Astrocyte of the hippocampus (primary cell): ENCODE measurements at places on chromosomes 12 and 14.

DNA sequence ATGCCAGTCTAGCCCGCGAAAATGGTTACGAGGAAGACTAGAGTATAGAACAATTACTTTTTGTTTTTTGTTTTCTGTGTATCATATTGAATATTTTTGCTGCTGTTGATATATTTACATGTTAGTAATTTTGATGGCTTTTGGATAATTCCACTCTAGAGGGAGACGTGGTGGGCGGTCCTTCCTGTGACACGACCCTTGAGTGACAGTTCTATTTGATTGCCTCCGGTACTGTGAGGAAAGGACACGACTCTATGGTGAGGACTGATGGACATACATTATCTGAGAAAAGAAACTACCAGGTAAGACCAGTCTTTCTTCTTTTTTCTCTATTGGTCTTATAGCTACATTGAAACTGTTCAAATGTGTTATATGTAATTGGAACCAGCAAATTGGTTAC lies 34.7 kb downstream of the CNOT2 start:
- no peak for DNase-seq

GRCh38 chr12:52222692-52223091 lies 10.4 kb upstream of the KRT7 start:
- DNase-seq, result no peak

DNA sequence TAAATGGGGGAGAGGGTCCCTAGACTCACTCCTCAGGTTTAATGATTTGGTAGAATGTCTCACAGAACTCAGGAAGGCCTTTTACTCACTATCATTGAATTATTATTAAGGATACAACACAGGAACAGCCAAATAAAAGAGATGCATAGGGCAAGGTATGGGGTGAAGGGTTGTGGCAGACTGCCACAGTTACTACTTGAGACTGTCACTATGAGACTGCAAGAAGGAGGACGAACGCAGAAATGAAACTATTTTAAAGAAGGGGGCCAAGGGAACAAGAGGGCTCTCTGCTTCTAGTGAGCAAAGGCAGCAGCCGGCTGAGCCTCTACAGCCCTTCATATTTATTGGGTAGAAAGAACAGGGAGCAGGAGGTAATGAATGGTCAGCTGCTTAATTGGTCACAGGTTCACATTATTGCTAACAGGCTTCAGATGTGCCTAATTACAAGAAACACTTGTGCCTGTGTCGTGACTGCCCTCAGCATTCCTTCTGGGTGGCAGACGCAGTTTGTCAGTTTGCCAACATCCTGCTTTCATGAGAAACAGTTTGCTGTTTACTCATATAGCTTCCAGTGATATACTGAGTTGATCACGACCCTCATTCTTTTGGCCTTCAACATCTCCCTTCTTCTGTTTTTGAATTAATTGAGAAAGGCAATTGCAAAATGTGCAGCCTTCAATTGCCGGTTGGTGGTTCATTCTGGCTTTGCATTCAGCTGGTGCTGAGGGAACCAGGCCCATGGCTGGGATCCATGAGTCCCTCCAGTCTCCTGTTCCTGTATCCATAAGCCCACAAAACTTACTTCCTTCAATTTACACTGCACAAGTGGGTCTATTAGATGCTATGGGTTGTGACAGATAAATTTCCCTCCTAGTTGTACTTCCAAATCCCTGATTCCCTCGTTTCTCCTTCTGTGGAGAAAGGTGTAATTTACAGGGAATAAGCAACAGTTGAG lies 82.8 kb upstream of the PLEKHG7 start:
- DNase-seq, result peak; percentile 41

DNA sequence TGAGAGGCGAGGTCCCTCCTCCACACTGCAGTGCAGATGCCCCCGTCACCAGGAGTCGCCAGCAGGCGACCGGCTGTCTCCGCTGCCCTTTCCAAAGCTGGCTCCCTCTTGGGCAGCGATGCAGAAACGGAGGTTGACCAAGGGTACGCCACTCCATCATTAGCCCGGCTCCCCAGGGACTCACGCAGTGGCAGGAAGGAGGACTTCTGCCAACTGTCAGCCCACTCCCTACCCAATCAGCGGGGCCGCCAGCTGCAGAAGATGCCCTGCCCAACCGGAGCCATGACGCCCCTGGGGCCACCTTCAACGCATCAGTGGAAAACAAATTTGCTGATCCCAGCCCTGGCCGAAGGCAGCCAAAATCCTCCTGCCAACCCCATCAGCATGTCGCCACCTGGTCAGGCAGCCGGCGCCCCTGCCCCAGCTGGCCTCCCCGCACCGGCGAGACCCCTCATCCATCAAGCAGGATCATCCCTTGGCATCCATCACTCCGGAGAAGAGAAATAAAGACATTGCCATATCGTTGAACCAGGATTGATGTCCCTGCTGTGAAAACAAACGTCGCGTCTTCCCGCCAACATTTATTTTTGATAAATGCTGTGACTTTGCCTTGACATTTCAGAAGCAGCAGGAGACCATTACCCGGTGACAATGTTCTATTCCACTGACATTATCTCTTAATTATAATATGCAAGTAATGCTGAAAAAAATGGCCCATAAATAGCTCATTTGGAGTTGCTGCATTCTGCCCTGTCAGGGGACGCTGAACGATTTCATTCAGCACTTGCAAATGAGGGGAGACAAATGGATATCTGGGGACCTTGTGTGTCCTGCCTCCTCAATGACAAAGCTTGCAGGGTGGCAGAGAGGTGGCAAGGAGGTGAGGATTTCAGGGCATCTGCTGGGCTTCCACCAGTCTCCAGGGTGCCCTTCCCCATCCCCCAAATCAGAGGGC lies 105.1 kb downstream of the SCARB1 start:
- DNase-seq, result no peak

- DNase-seq, result no peak
Observed at GRCh38 chr14:63713058-63713457, 14.8 kb downstream of the SGPP1 start.

DNA sequence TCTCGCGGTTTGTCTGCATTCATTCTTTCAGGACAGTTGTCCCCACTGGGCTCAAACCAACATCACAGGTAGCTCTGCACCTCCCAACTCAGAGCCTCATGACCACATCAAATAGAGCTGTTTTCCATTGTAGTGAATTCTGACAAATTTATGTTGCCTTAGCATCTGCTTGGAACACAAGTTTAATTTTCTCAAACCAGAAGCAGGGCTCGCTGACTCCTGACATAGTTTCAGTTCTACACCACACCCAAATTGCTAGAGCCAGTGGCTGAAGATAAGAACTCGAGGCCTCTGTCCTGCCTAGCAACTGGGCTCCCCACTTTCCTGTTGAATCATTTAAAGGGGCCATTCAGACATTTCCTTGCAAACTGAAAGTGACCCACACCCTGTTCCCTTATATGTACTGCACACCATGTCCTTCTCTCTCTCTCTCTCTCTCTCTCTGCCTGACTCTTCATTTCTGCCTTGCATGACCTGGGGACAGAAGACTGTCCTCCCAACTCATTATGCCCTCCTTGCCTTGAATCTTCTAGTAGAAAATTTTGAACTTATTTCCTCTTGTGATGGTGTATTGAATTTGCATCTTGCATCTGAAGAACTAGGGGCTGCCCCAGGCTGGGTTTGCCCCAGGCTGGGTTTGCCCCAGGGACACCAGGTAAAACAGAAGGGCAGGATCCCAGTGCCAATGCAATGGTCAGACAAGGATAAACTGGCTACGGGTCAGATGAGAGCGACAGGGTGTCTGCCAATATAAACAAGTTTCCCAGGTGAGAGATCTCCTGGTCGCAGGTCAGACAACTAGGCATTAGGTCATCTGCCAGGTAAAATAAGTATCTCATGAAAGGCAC lies 9.7 kb upstream of the WSCD2 start:
- no peak for DNase-seq

- no peak for DNase-seq
Observed at GRCh38 chr12:56884421-56884820, 49.8 kb downstream of the SDR9C7 start.

- DNase-seq, result peak; percentile 29
Observed at GRCh38 chr12:68042212-68042699, 53.0 kb downstream of the IFNG-AS1 start.

- DNase-seq, result peak; percentile 2
Observed at GRCh38 chr14:28902930-28903329, 136.3 kb downstream of the FOXG1 start.

GRCh38 chr12:108788076-108788782 lies 56.9 kb upstream of the CORO1C start:
- no peak for DNase-seq

DNA sequence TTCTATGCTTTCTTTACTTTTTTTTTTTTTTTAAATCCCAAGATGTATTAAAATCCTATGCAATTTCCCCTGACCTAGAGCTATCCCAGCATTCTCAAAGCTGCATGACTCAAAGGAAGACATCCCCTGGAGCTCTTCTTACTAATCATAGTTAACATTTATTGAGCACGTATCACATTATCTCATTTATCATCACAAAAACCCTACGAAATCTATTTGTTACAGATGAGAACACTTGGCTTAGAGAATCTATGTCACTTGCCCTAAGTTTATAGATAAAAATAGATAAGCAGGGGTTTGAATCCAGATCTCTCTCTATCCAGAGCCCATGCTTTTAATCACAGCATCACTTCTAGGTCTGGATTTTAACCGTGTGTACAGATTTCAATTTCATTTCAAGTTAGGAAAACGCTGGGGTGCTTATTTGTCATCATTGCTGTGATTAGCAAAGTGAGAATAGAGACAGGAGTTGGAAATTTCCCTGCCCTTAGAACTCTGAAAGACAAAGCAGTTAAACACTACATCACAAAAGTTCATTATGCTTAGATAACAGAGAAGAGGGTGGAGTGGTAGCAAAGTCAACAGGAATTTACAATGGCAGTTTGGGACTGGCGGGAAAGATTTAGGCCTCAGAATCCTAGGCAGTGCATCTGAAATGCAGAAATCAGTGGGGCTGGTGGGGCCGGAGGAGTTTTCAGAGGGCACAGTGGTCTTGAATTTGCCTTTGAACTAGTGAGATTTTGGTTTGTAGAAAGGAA lies 177.7 kb upstream of the FRMD6 start:
- no peak for DNase-seq

DNA sequence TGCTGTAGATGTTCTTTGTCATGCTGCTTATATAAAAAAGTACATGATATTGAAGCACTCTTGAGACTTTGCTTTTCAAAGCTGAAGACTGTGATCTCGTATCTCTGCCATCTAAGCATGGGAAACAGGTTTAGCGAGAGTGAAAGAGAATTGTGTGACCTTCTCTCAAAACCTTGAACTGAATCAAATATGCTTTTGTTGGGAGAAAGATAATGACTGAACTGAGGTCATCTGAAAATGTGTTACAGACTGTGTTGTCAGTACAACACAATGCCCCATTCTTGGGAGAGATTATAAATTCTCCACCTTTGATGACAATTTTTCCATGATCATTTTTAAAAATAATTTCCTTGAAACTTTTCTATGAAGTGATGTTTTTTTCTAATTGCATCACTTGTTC lies 272.1 kb upstream of the SEL1L start:
- DNase-seq, result no peak

- DNase-seq, result no peak
Observed at GRCh38 chr12:47038270-47038748, 41.1 kb upstream of the PCED1B start.

DNA sequence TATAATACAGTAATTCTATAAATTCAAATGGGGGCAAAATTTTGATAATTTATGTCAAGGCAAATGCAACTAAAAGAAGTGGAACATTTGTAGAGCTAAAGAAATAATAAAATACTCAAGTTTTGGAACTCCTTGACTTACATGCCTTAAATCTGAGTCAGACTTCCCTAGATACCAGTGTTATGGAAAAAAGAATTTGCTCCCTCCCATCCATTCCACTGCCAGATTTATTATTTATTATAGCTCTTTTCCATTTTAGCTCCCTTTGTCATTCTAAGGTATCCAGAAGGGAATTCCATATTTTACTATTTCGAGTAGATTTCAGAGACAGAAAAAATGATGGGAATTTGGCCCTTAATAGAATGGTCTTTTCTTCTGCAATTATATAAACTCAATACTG lies 44.0 kb downstream of the RHOJ start:
- peak; percentile 49 for DNase-seq

- DNase-seq, result no peak
Observed at GRCh38 chr14:30385925-30386324, 173.0 kb upstream of the G2E3 start.

GRCh38 chr14:35268946-35269345 lies 23.2 kb upstream of the PSMA6 start:
- DNase-seq, result no peak

GRCh38 chr12:100127766-100128511 lies 14.7 kb downstream of the BLTP3B start:
- no peak for DNase-seq

- no peak for DNase-seq
Observed at GRCh38 chr14:20501346-20501745, 4.0 kb upstream of the RNASE10 start.

GRCh38 chr14:105641075-105641937 lies 114.9 kb downstream of the TMEM121 start:
- DNase-seq, result no peak

DNA sequence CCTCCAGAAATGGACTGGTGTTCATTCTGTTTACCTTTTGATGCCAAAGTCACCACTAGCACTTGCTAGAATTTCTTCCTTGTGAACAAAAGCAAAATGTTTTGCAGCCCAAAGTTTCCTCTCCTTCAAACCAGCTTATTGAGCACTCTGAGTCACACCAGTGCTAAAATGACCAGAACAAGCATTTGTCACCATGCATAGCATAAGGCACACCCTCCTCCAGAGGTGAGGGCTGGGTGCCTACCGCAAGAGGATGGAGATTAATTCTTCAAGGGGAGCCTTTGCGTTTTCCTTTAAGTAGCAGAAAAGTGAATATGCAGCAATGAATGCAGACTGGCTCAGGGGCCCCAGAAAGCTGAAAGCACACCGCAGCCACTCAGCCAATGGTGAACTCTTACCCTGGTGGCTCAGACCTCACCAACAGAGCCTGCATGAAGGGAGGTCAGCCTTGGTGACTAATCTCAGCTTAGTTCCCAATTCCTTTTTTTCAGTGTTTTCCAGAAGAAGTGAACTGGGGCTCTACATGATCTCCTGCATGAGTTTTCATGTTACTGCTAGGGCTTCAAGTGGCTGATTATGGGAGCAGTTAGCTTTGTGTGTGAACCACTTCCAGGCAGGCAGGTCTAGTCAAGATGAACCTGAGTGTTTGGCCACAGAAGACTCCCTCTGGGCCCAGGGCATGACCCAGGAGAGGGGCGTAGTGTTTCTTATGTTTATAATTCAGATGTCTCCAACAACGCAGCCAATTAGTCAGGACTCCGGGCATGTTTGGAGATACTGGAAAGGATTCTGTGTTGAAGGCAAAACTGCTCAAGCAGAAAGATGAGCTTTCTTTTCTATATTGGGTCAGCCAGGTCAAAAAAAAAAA lies 96.3 kb downstream of the PAX9 start:
- no peak for DNase-seq
